ENCODE measurements at places on chromosomes 4 and X.

GRCh38 chr4:157226601-157227000 is 6.1 kb downstream of the GRIA2 start:
- H3K4me1 ChIP-seq: no peaks in the 10 kb centered on the region
- H3K27ac ChIP-seq: no peak overlapping the region
- H3K27me3 ChIP-seq: peaks cover 11% of the 10 kb centered on the region
- no peak overlapping the region for H3K4me3 ChIP-seq

DNA sequence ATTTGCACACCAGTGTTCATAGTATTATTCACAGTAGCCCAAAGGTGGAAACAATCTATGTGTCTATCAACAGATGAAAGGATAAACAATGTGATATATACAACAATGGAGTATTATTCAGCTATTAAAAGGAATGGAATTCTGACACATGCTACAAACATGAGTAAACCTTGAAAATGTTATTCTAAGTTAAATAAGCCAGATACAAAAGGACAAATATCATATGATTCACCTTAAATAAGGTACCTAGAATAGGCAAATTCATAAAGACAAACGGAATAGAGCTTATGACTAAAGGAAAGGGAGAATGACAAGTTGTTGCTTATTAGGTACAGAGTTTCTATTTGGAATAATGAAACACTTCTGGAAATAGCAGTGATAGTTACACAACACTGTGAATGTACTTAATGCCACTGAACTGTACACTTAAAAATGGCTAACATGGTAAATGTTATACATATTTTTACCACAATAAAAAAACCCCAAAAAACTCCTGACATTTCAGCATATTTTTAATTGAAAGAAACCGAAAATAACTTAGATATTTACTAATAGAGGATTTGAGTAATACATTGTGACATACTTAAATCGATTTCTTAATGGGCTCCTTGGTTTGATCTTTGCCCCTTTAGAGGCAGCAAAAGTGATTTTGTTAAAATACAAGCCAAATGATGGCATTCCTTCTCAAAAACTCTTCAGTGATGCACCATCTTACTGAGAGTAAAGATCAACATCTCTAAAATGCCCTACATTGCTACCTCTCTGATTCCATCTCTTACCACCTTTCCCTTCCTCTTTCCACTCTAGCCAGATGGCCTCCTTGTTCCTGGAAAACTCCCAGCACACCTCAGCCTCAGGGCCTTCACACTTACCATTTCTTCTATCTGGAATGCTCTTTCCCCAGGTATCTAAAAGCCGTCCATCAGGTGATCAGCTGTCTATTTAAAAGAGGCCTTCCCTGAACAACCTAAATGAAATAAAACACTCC is 8.6 kb upstream of the CYP2U1 start:
- H3K27ac ChIP-seq: no peak overlapping the region
- no peak overlapping the region for H3K4me3 ChIP-seq
- no peaks in the 10 kb centered on the region for H3K4me1 ChIP-seq
- no peak for DNase-seq
- H3K27me3 ChIP-seq: peaks cover 12% of the 10 kb centered on the region

- H3K27ac ChIP-seq: no peak overlapping the region
- no peak for DNase-seq
- no peaks in the 10 kb centered on the region for H3K27me3 ChIP-seq
- no peak overlapping the region for H3K4me3 ChIP-seq
- H3K36me3 ChIP-seq: no peaks in the 10 kb centered on the region
These were observed 372.6 kb upstream of the TECRL start for GRCh38 chr4:64781737-64782326.

DNA sequence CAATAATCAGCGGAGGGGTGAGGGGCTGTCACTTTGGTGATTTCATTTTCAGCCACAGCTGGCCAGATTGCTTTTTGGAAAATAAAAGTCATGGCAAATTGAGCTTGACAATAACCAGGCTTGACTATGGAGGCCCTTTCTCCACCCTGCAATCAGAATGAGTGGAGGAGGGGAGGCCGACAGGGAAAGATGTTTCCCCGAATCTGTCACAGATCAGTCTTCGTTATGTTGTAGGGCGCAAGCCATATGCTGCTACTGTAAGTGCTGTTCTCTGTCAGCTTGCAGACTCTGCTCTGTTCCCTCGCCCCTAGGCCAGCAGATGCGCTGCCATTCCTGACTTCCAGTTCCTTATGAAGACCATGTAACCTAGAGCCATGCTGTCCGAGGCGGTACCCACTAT is 114.1 kb downstream of the MGST2 start:
- no peak overlapping the region for H3K27ac ChIP-seq
- no peak overlapping the region for H3K4me3 ChIP-seq
- H3K27me3 ChIP-seq: no peaks in the 10 kb centered on the region
- no peaks in the 10 kb centered on the region for H3K36me3 ChIP-seq
- no peak for DNase-seq
- H3K4me1 ChIP-seq: no peaks in the 10 kb centered on the region
